ENCODE measurements at places on chromosomes 4 and X.

- DNase-seq: no peak
Observed at GRCh38 chr4:8009097-8009496, 69.4 kb upstream of the AFAP1 start.

DNA sequence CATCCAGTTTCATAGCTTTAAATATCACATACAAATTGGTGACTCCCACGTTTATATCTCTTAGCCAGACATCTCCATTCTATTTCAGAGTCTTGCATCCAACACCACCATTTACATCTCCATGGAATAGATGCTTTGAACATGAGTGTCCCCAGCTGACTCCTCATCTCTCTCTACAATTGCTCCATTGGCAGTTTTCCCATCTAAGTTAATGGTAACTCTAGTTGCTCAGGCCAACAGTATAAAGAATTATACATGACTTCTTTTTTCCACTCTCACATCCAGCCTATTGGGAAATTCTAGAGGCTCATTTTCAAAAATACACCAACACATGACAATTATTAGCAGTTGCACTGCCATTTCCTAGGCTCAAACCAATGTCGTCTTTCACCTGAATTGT lies 388.2 kb downstream of the STIM2 start:
- no peak for DNase-seq

GRCh38 chr4:59341506-59341905 lies 1858.6 kb upstream of the ADGRL3 start:
- DNase-seq: no peak

GRCh38 chr4:182048871-182049270 lies 194.3 kb upstream of the TENM3 start:
- no peak for DNase-seq

DNA sequence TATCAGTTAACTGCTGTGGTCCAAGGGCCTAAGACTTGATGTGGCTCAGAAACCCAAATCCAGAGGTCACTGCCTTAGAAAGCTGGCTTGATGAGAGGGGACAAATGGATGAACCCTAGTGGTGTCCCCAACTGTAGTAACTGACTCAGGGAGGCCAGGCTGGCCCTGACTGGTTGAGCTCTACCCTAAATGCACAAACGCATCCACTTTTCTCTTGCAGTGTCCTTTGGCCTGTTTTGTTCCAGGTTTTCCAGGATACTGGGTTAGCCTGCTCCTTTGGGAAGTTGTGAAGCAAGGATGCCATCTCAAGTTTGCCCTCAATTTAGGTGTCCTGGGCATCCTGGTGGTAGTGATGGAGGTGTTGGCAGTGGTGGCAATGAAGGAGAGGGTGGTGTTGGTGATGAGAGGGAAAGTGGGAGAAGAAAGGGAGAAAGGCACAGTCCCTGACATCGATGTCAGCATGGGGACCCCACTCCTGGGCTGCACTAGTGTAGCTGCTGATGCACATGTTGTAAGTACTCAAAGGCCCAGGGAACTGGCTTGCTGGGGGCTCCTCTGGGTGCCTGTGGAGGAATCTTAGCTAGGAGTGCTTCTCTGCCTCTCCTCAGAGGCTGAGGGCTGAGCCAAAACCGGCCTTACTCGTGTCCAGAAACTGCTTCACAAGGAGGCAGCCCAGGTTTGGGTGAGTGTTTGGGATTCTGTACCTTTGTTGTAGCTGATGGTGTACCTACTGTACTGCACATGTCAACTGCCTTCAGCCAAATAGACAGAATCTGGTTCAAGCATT lies 2.9 kb upstream of the HAND2 start:
- DNase-seq: no peak

DNA sequence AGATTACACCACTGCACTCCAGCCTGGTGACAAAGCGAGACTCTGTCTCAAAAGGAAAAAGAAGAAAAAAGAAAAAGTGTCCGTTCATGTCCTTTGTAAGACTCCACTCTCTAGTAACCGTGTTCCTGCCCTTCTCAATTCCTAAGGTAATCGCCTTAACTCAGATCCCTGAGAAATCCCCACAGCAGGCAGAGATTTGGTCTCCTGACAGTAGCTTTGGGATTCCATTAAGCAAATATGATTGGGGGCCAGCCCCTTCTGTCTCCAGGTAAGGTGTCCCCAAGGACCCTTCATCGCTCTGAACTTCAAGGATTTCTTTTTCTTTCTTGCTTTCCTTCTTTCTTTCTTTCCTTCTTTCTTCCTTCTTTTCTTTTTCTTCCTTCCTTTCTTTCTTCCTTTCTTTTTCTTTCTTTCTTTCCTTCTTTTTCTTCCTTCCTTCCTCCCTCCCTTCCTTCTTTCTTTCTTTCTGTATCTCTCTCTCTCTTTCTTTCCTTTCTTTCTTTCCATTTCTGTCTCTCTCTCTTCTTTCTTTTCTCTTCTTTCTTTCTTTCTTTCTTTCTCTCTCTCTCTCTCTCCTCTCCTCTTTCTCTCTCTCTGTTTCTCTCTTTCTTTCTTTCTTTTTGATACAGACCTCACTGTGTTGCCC lies 2.1 kb upstream of the ASMT start:
- no peak for DNase-seq

GRCh38 chr4:156378033-156378665 lies 424.5 kb upstream of the CTSO start:
- no peak for DNase-seq

DNA sequence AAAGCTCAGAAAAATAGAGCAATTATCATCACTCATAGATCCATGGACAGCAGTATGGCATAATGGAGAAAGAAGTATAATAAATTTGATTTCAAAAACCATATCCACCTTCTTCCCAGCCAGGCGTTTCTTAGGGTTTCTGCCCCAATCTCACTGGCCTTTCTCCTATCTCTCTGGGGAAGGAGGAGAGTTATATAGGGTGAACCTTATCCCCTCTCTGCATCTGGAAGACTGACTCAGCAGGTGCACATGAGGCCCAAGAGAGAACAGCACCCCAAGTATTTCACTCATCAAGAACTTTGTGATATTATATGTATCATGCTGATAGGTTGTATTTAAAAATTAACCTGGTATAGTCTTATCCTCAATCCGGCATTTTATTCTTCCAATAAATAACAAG lies 318.8 kb upstream of the RASGEF1B start:
- DNase-seq: no peak

DNA sequence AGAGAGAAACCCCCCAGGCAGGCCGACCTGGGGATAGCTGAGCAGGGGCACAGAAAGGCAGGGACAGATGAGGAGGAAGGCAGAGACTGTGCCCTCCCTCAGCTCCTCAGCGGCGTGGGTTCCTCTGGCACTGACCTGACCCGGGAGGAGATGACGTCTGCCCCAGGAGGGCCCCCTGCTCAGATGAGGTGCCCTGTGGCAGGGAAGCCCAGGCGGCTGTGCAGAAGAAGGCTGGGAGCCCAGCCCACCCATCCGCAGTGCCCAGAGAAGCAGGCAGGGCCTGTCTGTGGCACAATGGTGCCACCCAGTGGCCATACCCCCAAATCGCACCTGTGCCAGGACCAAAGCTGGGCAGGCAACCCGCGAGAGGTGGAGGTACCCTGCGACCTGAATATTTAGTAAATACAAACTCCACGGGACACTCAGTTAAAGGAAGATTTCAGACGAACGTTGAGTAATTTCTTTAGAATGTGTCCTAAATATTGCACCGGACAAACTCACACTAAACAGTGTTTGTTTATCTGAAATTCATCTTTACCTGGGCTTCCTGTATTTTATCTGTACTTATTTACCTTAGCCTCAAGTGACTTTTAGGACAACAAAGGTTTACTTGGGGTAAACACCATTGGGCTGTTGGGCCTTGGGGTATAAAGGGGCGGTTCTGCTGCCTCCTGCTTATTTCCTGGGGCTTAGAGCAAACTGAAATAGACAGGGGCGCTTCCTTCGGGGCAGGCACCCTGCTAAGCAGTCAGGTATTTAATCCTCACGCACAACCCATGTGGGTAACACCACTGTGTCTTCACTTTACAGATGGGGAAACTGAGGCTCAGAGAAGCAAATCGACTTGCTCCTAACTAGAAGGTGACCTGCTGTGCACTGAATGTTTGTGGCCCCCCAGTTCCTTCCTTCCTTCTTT lies 46.5 kb upstream of the HMX1 start:
- peak; percentile 82 for DNase-seq

GRCh38 chrX:103704863-103705262 lies 5.8 kb upstream of the TMEM31 start:
- no peak for DNase-seq

DNA sequence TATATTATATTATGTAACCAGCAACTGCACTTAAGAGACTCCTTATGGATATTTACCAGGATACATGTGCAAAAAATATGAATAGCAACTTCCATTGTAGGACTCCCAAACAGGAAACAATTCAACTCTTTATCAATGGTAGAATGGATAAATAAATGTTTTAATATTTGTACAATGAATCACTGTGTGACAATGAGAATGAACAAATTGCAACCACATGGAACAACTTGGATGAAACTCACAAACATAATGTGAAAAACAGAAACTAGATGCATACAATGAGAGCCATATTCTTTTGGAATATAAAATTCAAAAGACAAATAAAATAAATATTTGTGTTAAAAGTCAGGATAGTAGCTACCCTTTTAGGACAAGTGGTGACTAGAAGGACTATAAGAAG lies 1015.7 kb downstream of the TECRL start:
- DNase-seq: no peak

DNA sequence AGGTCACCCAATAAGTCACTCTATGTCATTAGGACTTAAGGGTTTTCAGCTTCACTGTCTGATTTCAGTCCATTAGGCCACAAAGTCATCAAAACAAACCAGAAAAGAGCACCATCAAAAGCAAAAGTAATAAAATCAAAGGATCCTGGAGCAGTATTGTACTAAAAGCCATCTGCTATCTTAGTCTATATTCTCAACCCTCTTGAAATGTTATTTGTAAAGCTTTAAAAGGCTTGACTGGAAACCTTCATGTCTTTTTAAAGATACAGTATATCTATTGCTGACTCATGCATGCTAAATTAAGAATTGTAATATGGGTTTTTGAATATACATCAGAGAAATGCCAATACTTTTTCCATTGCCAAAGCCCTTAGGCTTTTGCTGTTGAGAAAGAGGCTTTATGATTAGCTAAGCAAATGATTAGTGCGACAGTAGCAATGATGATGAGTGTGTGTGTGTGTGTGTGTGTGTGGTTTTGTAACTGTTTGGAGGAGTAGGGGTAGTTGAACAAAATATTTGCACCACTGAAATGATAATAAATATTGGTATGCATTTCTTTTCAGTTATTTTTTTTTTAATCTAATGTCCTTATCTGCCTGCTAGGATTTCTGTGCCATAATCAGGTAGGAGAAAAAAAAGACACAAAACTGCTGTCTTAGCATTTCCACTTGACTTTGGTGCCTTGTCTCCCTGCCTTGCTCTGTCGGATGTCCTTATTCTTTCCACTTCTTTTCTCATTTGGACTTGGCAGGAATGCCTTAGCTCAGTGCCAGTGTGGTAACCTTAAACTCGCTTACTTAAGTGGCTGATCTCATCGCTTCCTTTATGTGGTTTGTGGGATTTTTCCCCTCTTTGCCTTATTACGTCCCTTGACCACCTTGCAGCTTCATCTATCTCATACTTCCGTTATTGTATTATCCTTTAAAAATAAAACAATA lies 119.7 kb downstream of the PCDH7 start:
- no peak for DNase-seq

DNA sequence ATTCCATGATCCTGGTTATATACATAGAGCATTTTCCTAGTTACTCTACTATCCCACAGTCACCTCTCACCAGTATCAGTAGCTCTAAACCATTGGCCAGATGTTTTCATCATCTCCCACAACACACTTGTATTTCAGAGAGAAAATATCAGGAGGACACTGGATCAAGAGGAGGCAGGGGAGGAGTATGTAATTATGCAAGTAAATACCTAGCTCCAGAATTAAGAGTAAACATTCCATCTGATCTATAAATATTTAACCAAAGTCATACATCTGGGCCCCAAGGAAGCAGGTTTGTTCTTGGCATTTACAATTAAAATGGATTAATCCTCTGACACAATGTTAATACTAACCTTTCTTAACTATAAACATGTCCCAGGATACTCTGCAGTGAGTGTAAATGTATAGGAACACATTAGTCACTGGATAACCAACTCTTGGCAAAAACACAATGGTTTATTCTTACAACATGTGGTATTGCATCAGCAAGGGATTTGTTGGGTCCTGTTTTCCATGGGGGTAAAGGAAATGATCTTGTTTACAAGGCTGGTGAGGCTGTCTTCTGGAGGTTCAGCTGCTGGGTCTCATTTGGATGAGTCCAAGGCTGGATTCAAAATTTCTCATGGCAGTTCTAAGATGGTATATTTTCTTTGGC lies 170.1 kb downstream of the ATG4A start:
- no peak for DNase-seq

DNA sequence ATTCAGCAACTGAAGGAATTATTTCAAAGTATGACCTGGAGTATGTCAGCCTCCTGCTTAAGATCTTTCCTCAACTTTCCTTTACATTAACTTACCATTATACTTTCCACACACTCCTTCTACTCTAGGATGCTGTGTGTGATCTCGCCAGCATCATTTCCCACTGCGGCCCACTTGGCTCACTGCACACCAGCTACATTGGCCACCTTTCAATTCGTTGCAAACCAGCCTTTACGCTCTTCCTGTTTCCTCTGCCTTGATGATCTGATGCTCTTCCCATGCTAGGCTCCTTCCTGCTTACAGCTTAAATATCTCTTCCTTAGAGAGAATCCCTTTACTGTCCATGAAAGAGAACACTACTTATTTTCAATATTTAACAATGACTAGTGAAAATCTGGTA lies 95.1 kb downstream of the GPM6A start:
- DNase-seq: no peak

DNA sequence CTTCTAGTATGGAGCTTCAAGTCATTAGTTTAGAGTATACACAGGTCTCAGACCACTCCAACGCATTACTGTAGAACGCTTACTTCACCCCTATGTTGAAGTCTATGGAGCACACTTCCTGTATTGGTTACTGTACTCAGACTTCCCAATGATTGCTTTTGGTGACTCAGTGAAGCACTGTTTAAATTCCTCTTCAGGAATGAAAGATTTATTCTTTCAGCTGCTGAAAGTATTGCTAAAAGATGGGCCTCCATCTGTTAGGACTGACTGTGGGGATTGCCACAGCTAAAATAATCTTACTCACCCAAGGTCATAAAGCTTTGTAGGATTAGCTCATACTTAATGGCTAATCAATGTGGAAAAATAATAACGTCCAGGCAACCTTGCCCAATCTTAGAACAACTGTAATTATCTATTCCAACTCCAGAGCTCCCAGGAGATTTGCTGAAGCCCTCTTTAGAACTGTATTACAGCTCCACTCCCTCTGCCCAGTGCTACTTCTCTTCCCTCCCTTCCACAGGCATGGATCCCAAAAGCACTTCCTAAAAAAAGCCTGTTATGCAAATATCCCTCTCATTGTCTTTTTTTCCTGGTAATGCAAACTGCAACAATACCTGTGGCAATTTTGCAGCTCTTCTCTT lies 281.9 kb upstream of the HS3ST1 start:
- no peak for DNase-seq

GRCh38 chr4:751676-752075 lies 46.0 kb downstream of the PCGF3 start:
- peak; percentile 64 for DNase-seq

DNA sequence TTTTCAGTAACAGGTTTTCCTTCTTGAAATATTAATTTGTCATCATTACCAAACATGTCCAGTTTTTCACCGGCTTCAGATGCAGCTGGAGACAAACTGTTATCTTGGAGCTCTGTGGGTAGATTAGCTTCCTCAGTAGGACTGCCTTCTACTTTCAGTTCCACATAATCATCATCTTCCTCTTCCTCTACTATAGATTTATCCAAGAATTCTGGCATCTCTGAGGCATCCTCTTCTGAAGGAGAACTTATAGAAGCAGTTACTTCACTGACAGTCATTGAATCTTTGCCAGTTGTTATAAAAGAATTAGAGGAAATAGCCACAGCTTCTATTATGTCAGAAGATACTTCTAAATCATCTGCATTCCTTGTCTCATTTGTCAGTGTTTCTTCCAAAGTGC lies 162.9 kb downstream of the LRBA start:
- DNase-seq: no peak

Data from BE2C (cell line).